ENCODE measurements at places on chromosomes 5 and 9.

- no peak for DNase-seq
Measured at GRCh38 chr9:26814799-26815198, 77.8 kb downstream of the CAAP1 start.

- DNase-seq, result no peak
Measured at GRCh38 chr5:177479774-177480173, 6.3 kb upstream of the DBN1 start.

GRCh38 chr9:1939926-1940368, 75.2 kb upstream of the SMARCA2 start:
- DNase-seq, result peak; percentile 36

DNA sequence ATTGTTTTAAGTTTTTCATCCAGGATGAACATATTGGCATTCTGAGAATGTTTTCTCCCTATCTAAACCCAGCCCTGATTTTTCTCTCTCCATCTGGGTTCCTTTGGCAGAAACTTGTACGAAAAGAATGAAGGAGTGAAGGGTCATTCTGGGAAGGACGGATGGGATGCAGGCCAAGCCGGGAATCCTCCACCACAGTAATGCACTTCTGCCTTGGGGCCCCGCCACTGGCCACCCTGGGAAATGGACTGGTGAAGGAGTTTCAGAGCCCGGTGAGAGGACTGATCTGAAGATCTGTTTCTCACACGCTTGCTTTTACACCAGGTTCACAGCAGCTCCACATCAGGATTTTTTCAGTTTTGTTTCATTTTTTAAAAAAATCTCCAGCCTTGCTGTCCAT, 554.8 kb downstream of the BNC2 start:
- DNase-seq, result no peak
